ENCODE measurements at places on chromosomes 1 and 21.

DNA sequence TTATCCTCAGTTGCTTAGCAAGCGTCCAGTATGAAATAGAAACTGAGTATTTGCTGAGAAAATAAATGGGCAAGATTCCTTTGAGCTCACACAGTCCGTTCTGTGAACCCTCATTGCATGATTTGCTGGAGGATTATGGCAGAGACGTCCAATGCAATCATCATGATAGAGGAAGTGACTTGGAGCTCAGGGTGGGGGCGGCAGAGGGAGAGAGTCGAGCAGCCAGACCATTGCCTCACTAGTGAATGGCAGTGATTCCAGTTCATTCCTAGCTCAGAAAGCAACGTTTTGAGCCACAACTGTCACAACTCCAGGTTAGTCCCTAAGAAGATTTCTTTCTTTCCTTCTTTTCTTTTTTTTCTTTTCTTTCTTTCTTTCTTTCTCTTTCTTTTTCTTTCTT, 27.5 kb upstream of the COL9A2 start:
- peak; percentile 72 for DNase-seq

DNA sequence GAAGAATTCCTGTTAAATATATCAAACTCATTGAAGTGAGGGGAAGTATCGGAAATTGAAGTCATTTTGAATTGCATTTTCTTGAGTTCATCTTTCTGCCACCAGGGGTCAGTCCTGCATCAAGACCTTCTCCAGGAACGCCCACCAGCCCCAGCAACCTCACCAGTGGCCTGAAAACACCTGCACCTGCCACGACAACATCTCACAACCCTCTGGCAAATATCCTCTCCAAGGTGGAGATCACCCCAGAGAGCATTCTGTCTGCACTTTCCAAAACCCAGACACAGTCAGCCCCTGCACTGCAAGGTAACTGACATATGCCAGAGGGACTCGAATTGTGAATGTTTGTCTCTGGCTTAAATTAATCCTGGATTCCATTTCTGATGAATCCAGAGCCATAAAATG, 22.8 kb upstream of the TARS2 start:
- peak; percentile 31 for DNase-seq

GRCh38 chr21:42425591-42425990, 21.9 kb downstream of the UBASH3A start:
- DNase-seq, result no peak

GRCh38 chr1:182242641-182243040, 148.9 kb downstream of the GLUL start:
- no peak for DNase-seq

GRCh38 chr1:202649553-202650392, 60.5 kb downstream of the SYT2 start:
- DNase-seq, result no peak

- peak; percentile 26 for DNase-seq
These were observed 182.3 kb downstream of the FCRL5 start for GRCh38 chr1:157369808-157370521.

DNA sequence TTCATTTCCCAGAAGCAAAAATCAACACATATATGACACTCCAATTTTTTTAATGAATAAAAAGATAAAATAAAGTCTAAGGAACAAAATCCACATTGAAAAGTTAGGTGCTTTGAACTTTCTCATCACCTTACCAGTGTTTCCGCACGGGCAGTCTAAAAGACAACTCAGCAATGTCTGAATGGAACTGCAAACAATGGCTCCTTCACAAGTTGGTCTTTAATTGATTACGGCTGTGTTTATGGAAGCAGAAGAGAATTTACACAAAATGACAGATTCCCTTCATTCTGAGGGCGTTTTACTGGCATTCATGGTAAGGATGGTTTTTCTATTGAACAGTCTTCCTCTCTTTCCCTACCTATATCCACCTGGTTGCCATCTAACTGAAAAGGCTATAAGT, 65.0 kb upstream of the RNPC3 start:
- DNase-seq, result no peak

DNA sequence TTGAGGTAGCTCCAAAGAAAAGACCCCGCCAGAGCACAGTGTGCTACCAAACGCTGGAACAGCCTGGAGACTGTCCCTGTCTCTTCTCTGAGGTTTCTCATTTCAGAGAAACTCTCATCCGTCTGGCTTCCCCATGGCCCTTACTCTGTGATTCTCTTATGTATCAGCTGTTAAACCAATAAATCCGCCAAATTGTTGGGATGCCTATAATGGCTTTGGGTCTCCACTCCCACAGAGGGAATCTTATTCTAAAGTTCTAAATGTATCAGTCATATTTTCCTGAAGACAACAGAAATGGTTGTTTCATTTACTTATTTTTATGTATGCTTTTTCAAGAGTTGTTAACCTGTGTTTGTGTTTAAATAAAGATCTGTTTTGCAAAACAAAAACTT, 4.0 kb downstream of the ERG start:
- no peak for DNase-seq

GRCh38 chr21:41393876-41394465, 32.1 kb upstream of the MX1 start:
- no peak for DNase-seq

GRCh38 chr21:42111811-42112210, 40.7 kb downstream of the UMODL1 start:
- DNase-seq, result no peak

DNA sequence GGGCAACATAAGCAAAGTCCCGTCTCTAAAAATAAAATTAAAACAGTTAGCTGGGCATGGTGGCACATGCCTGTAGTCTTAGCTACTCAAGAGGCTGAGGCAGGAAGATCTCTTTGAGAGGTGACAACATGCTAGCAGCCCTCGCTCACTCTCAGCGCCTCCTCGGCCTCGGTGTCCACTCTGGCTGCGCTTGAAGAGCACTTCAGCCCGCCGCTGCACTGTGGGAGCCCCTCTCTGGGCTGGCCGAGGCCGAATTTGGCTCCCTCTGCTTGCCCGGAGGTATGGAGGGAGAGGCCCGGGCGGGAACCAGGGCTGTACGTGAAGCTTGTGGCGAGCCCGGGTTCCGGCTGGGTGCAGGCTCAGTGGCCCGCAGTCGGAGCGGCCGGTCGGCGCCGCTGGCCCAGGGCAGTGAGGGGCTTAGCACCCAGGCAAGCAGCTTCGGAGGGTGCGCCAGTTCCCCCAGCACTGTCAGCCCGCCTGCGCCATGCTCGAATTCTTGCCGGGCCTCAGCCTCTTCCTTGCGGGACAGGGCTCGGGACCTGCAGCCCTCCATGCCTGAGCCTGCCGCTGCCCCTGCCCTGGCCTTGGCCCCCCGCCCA, 138.3 kb downstream of the MAP3K21 start:
- DNase-seq, result no peak

GRCh38 chr1:243927381-243927780, 77.3 kb upstream of the AKT3 start:
- DNase-seq, result no peak

DNA sequence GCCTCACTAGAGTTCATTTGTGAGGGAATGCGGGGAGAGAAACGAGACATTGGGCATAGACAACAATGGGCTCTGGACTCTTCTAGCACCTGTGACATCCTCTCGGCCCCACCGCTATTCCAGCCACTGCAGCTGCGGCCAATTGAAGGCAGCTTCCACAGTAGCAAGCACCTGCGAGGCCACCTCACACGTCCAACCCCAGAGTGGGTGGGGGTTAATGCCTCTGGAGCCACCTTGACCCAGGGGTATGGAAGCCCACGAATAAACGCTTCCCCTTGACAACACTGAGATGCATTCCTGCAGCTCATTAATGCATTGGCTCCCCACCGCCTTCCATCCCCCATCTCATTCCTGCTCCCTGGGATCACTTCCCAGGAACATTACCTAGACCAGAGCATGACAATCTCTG, 104.4 kb downstream of the GLIS1 start:
- no peak for DNase-seq

- no peak for DNase-seq
These were observed 855.0 kb downstream of the USP25 start for GRCh38 chr21:16584756-16585155.

- DNase-seq, result no peak
These were observed 28.6 kb downstream of the EBNA1BP2 start for GRCh38 chr1:43143441-43143888.

GRCh38 chr1:146029117-146029516, 7.6 kb upstream of the HJV start:
- DNase-seq, result no peak

GRCh38 chr1:174556392-174556791, 108.6 kb downstream of the GPR52 start:
- peak; percentile 31 for DNase-seq

- DNase-seq, result no peak
These were observed 54.7 kb upstream of the GREM2 start for GRCh38 chr1:240666568-240667198.

DNA sequence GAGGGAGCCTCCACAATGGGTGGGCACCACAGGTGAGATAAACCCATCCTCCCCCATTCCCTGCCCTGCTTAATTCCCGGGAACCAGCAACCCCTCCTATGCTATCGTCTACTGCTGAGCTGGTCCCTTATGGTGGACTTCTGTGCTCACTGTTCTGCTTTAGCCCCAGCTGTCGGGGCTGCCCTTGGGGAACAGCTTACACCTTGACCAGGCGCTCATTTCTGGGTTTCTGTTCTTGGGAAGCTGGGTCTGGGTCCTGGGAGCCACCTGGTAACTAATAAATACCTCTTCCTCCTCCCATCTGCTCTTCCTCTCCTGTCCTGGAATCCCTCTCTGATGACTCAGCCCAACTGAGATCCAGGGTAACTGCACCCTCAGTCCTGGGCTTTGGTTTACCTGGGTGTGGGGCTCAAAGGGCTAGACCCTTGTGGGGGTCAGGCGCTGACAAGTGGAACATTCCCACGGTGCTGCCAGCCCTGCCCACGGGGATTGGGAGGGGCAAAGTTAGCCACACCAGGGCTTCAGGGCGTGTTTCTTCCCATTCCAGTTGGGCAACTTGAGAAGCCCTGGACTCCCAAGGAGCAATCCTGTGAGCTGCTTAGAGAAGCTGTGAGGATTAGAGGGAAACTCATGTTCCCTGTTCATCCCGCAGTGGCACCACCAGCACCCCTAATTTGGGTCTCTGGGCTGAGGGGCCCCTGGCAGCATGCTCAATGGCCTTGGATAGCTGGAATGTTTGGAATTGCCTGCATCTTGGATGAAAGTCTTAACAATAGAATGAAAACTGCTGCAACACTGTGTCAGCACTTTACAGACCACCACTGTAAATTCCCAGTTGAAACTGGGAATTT, 1.6 kb downstream of the PCAT6 start:
- no peak for DNase-seq

- DNase-seq, result no peak
These were observed 8.0 kb downstream of the HUNK start for GRCh38 chr21:31880816-31881215.

- no peak for DNase-seq
These were observed 1.8 kb downstream of the TAS1R3 start for GRCh38 chr1:1332774-1333480.

GRCh38 chr21:42569732-42570301, 56.2 kb downstream of the SLC37A1 start:
- no peak for DNase-seq

DNA sequence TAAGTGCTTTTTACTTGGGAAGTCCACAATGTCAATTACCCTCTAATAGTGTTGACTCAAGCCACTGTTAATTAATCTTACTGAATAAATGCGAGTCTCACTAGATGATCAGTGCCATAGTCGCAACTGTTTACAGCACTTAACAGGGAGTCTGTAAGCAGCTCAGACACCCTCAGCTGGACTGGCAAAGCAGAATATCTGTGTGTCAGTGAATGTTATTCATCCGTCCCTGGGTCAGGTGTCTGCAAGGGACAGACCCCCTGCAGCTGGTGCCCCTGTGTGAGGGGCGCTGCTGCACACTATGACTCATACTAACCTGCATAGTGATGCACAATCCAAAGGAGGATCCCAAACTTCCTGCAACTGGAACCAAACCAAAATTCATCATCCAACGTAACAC, 306.5 kb downstream of the HHIPL2 start:
- no peak for DNase-seq

- DNase-seq, result no peak
These were observed 57.6 kb downstream of the TGFB2 start for GRCh38 chr1:218402786-218403120.

DNA sequence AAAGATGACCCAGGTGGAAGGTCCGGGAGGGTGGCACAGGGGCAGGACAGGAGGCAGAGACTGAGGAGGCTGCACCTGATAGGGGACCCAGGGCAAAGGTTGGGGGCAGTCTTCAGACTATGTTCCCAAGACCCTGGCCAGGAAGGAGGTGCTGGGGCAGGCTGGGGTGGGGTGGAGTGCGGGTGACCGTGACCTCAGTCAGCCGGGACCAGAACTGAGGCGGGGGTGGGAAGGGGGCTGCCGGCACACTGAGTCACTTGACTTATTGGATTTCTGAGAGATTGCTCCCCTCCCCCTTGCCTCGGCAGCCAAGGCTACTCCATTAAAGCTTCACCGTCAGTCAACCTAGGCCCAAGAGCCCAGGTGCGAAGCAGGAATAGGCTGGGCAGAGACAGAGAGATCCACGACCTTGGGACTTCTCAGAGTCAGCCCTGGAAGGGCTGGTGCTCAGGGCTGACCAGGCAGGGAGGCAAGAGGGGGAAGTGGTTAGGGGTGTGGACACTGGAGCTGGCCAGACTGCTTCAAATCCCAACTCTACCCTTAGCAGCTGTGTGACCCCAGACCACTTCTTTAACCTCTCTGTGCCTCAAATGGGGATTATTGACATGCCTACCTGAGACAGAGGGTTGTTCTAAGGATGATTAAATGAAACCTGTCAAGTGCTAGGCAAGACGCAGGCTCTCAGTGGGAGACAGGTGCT, 47.9 kb upstream of the LAPTM5 start:
- no peak for DNase-seq

- no peak for DNase-seq
These were observed 12.0 kb upstream of the CTSS start for GRCh38 chr1:150777544-150777943.
